NAMALWA (cell line): ENCODE measurements at places on chromosomes 16 and 17.
A peak's percentile ranks its signal among the peaks of the same experiment; 100 is the strongest.

GRCh38 chr16:965487-965886 lies 5.3 kb downstream of the LMF1 start:
- DNase-seq, result no peak

DNA sequence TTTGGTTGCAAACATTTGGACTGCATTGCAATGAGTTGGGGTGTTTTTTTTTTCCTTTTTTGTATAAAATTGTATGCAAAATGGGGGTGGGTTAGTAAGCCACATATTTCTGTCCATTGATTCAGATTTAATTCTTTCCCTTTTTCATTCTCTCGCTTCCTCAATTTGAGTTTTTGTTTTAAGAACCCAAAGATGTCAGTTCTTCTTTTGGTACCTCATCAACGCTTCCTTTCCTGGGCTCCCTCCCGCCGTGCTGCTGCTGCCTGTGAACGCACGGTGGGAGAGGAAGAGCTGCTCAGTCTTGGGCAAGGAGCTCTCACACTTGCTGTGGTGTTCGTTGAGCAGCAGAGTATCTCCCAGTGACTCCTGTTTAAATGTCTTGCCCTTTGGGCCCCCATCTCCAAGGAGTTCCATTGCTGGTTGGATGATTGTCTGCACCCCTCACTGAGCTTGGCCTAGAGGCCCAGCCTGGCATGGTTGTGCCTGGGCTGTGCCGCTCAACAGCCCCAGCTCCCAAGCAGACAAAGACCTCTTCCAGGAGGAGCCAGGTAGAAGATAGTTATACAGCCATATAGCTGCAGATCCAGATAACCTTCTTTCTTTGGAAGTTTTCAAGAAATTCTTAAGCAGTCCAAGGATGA lies 13.6 kb downstream of the UBFD1 start:
- DNase-seq, result peak; percentile 25

DNA sequence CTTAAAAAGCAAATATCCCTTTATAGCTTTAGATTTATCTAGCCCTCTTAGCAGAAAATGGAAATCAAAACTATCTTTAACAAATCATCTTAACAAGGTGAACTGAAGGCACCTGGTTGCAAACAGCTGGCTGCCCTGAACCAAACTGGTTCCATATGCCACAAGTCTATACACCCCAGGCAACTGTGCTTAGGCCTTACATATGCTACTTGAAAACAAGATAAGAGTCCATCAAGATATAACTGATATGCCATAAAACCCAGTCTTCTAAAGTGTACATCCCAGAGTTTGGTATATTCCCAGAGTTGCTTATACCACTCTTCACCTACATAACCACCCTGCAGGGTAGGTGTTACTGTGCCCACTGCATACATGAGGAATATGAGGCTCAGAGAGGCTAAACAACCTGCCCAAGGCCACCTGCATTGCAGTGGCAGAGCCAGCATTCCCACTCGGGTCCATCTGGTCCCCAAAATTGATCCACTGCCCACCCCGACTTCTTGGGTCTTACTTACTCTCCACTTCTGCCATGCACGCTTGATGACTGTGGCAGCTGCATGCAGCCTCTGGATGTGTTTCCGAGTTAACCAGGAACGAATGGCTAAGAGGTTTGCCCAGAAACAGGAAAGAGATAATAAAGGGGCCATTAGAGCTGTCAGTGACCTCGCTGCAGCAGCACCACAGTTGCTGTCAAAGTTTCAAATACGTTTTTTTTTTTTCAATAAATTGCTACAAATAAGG lies 12.2 kb downstream of the ZNHIT3 start:
- DNase-seq, result no peak

DNA sequence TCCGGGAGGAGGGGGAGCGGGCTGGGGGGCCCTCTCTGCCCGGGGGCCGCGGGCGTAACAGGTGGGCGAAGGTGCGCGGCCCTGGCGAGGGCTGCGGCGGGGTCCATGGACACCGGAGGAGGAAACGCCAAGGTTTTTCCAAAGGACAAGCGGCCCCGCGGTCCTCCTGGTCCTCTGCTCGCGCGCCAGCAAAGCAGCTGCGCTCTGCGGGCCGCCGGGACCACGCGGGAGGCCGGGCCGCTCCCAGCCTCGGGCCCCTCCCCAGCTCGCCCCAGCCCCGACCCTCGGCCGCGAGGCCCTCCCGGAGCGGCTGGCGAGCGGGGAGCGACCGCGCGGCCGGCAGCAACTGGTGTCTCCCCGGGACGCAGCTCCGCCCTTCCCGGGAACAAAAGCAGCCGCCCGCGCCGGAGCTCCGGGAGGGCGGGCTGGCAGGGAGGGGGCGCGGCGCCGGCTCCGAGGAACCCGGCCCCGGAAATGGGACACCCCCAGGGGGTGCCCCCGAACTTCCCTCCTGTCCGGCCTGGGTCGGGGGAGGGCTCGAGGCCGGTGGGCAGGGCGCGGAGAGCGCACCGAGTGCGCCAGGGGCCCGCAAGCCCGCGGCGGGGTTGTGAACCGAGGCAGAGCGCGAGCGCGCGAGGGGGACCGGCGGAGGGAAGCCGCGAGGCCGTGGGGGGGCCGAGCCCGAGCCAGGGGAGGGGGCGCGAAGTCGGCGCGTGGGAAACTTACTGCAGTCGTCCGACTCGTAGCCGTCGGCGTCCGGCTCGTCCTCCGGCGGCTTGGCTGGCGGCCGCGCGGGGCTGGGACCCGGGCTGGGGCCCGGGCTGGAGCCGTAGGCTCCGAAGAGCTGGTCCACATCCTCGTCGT lies 837 bp downstream of the DOC2B start:
- DNase-seq, result no peak

DNA sequence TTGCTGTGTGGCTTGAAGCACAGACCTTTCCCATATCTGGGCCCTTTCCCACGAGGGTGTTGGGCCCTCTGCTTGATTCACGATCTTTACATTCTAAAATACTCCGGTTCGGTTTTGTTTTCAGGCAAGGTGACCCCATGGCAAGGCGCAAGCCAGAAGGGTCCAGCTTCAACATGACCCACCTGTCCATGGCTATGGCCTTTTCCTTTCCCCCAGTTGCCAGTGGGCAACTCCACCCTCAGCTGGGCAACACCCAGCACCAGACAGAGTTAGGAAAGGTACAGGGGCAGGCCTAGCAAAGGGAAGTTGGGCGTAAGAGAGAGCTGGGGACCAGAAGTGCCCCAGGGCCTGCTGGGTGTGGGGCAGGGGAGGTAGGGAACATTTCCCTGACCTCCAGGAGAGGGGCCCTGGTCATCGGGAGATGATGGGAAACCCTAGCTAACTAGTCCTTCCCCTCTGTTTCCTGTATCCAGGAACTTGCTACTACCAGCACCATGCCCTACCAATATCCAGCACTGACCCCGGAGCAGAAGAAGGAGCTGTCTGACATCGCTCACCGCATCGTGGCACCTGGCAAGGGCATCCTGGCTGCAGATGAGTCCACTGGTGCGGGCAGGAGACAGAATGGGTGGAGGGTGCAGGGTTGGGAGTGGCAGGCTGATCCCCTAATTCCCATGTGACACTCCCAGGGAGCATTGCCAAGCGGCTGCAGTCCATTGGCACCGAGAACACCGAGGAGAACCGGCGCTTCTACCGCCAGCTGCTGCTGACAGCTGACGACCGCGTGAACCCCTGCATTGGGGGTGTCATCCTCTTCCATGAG lies 1.4 kb downstream of the ALDOA start:
- DNase-seq, result no peak

- DNase-seq, result no peak
These were observed 8.2 kb downstream of the STX1B start for GRCh38 chr16:31002250-31002700.

GRCh38 chr17:37111329-37111728 lies 162.6 kb downstream of the AATF start:
- DNase-seq, result no peak

- no peak for DNase-seq
These were observed 14.5 kb downstream of the TUBG1 start for GRCh38 chr17:42623732-42624596.

DNA sequence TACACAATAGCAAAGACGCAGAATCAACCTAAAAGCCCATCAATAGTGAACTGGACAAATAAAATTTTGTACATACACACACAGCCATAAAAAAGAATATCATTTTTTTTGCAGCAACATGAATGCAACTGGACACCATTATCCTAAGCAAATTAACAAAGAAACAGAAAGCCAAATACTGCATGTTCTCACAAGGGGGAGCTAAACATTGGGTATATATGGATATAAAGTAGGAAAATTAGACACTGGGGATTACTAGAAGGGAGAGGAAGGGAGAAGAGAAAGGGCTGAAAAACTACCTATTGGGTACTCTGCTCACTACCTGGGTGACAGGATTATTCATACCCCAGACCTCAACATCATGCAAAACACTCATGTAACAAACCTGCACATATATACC lies 28.2 kb downstream of the ADAMTS18 start:
- DNase-seq, result no peak

- DNase-seq, result no peak
These were observed 54.1 kb downstream of the METRNL start for GRCh38 chr17:83133302-83134121.

DNA sequence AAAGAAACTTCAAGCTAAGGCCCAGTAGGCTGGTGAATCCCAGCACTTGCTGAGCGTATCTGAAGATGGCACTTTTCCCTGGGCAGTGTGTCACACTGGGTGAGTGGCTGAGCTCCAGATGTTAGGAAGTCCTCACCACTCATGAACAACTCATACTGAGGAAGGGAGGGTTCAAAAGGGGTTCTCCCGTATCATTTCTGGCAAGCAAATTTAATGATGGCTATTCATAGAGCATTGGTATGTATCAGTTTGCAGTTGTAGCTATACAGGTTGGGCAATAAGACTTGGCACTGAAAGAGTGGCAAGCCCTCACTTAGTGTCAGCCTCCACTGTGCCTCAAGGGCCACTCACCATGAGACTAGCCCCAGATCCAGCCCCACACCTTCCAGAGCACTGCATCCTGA lies 10.7 kb downstream of the GFOD2 start:
- DNase-seq, result no peak

DNA sequence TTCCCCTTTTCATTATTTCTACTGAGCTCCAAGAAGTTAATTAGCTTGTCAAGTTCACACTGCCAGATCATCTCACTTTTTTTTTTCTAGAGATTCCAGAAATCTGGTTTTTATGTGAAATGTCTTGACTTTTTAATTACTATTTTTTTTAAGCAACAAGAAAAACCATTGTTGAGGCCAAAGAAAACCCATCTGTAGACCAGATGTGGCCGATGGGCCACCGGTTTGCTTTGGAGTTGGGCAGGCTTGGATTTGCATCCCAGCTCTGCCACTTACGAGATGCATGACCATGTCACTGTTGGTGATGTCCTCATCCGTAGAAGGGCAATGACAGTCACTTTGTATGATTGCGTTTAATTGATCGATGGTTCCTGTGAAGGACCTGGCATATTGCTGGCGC lies 34.2 kb upstream of the MRTFB start:
- no peak for DNase-seq

GRCh38 chr16:86665319-86665675 lies 86.9 kb downstream of the FOXL1 start:
- no peak for DNase-seq

- DNase-seq, result no peak
These were observed 36.3 kb downstream of the WWP2 start for GRCh38 chr16:69798466-69798865.

DNA sequence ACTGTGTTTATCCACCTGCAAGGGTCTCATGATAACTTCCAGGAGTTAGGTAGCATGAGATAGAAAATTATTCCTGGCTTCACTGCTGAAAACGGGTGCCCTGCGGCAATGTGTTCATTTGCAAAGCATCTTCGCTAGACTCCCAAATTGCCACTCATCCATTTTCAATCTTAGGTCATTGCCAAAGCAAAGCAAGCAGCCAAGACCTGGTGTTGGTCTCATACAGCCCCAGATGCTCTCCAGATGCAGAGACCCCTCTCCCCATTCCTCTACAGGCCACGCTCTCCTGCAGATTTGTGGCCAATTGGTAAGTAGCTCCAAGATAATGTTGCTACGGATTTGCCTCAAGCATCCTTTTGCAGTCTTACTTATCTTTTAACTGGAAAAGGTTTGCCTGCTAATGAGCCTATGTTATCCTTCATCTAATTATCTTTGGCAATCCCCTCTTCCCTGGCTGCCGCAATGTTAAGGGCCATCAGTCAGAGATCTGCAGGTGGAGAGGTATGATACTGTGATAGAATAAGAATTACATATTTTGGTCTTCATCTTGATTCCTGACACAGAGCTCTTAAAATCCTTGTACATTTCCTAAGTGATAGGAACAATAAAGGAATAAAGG lies 222.0 kb downstream of the SLC39A11 start:
- no peak for DNase-seq

DNA sequence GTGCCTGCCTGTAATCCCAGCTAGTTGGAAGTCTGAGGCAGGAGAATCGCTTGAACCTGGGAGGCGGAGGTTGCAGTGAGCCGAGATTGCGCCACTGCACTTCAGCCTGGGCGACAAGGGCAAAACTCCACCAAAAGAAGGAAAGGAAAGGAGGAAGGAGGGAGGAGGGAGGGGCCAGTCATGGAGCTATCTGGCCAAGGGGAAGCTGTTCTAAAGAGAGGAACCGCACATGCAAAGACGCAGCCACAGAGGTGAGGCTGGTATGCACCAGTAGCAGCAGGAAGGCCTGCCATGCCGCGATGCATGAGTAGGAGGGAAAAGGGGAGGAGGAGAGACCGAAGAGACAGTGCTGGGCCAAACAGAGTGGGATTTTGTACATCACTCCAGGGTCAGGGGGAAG lies 35.9 kb downstream of the HSBP1 start:
- no peak for DNase-seq

GRCh38 chr17:26774291-26775218 lies 519.4 kb upstream of the WSB1 start:
- DNase-seq, result no peak

DNA sequence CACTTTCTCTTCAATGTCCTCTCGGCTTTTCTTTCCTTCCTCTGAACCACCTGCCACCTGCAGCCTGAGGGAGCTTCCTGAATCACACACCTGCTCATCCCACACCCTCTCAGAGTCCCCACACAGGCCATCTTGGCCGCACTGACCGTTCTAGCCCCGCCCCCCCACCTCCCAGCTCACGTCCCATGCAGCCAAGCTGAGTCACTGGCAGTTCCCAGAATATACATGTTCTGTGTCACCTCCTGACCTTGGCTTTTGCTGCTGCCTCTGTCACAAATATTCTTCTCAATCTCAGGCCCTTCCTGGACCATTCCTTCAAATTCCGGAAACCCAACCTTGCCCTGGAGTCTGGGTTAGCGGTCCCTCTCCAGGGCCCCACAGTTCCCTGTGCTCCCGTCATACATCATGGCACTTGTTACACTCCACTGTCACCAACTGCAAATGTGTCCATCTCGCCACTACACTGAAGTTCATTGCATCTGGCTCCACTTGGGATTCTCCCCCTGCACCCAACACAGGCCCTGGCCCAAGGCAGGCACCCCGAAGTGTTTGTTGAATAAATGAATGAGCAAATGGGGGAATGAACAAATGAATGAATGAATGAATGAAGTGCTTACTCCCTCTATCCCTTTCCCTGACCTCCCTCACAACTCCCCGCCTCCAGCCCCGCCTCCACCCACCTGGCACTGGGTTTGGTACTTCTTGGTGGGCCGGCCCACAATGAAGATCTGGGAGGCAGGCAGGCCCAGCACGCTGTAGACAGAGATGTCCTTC lies 12.8 kb downstream of the PIMREG start:
- no peak for DNase-seq
